Motor neuron (in vitro differentiated cells): ENCODE measurements at places on chromosomes 12 and 14. TPM values are rescaled to one million over a fixed set of nuclear protein-coding genes. Genes with fewer than 3 reads are reported as not detected.

Gene TSPAN19
- total RNA-seq, result 0.62 and 1.2 TPM in 2 replicates

- ATAC-seq, result peak; percentile 83
Measured at GRCh38 chr14:103188810-103189480, 65.7 kb downstream of the TNFAIP2 start.

DNA sequence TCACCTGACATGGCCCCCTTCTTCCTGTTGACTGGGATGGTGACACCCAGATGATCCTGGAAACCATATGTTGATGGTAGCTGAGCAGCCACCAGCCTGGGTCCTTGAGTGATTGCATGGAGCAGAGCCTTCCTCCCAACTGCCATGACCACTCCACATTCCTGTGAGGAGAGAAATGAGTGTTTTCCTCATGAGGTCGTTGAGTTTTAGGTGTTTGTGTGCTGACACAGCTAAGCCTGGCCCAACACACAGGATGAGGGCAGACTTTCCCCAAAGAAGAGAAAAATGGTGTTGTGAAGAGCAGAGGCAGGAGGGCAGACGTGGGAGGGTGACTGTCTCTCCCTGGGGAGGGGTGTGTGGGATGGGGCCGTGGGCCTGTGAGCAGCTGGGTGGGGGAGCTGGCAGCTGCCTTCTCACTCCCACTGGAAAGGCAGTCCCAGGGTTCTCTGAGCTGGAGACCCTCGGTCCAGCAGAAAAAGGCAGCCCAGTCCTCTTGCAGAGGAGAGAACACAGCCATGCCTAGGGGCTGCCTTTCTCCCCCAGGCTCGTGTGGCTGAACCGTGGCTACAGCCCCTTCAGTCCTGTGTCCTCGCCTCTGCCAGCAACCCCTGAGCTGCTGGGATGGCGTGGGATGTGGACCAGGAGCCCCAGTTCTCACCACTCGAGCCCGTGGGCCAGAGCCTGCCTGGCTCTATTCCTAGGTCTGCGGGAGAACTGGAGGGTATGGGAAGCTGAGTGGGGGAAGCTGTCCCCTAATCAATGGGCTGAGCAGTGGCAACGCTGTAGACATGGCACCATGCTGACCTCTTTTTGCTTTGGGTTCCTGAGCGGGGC is 257.0 kb downstream of the ADGRD1 start:
- ATAC-seq, result no peak

DNA sequence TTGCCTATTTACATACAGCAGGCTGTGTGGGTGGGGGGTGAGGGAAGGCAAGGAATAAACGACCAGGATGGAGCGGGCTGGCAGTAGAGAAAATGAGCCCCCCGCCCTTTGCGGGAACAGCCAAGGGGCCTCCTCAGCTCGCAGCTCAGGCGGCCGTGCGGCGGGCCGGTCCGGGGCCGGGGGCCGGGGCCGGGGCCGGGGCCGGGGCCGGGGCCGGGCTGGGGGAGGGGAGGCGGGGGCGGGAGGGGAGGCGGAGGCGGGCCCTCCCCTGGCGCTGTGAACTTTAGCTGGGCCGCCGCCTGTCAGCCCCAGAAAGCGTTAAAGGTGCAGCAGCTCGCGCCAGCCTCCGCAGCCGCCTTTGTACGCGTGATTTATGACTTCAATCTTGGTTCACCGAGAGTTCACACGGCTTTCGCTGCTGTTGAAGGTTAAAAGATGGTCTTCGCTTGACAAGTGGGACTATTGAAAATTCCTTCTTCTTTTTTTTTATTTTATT is 28.8 kb downstream of the HOXC4 start:
- ATAC-seq, result peak; percentile 98

DNA sequence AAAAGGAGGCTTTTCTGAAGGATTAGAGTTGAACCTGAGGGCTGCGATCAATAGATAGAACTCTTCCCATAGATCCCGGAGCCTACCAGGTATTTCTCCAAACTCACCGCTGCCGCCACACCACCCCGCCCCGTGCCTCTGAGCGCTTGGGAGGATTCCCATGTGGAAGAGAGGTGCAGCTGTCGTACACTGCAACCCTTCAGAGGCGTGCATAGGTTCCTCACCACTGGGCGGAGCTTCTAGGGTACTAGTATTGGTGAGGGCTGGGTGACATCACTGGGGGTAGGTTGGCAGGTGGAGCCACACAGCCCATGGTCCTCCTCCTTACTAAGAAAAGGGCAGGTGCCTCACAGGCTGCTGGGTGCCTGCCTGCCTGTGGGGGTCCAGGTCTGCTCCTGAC is 127.0 kb downstream of the TSPAN9 start:
- no peak for ATAC-seq
